Activated CD4-positive, alpha-beta T cell treated with anti-CD3 and anti-CD28 coated beads for 36 hours (primary cell): ENCODE measurements at places on chromosomes 1 and 21.

GRCh38 chr1:180614730-180615129 is 17.1 kb upstream of the XPR1 start:
- DNase-seq: no peak

- DNase-seq: peak; percentile 81
These were observed at the start of gene MPC2 for GRCh38 chr1:167936930-167937708. Gene MPC2 (minus strand): TSS chr1:167937072. CDS start chr1:167935841, 1,231 bp downstream.

DNA sequence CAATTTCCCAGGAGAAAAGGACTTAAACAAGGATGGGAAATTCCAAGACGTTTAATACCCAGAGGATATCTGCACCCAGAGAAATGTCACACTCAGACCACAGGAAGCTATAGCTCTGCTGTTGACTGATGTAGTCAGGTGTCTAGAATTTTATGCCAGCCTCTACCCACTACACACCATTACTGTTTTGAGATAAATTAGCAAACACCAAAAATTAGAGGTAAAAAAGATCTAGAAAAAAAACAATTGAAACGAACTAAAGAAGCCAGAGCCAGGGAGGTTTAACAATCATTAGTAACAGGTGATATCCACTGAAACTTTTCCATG is 519.9 kb downstream of the SMYD3 start:
- no peak for DNase-seq

GRCh38 chr1:12171206-12172041 is 4.6 kb downstream of the TNFRSF1B start:
- peak; percentile 62 for DNase-seq

- DNase-seq: no peak
These were observed 39.8 kb upstream of the TNR start for GRCh38 chr1:175783126-175783722.

- DNase-seq: no peak
These were observed 286.0 kb downstream of the ADGRL2 start for GRCh38 chr1:82086739-82087138.

DNA sequence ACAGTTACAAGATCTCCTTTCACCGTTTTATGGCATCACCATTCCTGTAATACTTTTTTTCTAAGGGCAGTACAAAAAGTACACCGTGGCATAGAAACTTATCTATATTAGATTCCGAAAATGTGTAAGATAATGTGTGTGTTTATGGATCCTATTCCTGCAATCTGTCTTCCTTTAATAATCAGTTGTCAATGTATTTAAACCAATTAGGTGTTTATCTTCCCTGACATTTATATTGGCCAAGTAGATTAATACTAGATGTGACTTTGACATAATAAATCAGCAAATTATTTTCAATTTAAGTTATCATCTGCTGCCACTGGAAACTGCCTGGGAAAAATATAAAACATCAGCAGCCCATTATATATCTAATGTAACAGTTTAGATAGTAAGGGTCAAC is 770.3 kb upstream of the ADGRL2 start:
- DNase-seq: no peak

DNA sequence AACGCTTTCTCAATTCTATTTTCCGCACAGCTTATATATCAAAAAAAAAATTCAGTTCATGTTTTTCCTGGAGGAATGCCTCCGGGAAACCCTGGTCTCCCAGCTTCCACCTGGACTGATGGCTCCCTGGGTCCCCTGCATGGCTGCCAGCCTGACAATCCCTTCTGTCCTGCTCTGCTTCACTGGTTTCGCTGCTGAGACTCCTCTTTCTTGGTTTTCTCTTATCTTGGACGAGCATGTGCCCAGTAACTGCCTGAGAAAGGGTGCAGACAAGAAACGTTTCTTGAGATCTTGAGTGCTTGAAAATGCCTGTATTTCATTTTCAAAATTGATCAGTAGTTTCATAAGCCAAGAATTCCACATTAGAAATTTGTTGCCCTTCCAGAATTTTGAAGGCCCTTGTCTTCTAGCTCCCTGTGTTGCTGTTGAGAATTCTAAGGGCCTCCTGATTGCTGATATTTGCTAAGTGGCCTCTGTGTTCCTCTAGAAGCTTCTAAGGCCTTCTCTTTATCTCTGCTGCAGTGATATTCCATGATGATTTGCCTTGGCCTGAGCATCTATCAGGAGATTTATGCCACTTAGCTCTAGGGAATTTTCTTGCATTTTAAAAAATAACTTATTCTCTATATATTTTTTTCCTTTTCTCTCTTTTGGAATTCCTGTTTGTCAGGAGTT is 44.7 kb downstream of the ETS2 start:
- no peak for DNase-seq

DNA sequence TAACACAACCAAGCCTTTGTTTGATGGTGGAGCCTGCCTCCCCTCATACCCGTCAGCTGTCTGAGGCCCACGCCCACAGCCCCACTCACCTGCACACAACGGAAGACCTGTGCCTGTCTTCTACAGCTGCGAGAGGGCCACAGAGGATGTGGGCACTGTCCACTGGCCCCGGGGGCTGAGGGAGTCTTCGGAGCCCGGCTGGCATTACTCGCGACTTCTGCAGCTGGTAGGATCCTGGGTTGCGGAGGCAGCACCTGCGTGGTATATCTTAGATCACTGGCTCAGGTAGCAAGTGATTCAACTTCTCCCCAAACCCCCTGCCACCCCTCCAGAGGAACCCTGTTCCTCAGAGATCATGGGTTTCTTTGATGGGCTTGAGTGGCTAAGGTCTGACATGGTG is 109.9 kb downstream of the EDEM3 start:
- DNase-seq: no peak

- no peak for DNase-seq
These were observed 6.3 kb upstream of the ZC3H12A start for GRCh38 chr1:37468037-37468436.

DNA sequence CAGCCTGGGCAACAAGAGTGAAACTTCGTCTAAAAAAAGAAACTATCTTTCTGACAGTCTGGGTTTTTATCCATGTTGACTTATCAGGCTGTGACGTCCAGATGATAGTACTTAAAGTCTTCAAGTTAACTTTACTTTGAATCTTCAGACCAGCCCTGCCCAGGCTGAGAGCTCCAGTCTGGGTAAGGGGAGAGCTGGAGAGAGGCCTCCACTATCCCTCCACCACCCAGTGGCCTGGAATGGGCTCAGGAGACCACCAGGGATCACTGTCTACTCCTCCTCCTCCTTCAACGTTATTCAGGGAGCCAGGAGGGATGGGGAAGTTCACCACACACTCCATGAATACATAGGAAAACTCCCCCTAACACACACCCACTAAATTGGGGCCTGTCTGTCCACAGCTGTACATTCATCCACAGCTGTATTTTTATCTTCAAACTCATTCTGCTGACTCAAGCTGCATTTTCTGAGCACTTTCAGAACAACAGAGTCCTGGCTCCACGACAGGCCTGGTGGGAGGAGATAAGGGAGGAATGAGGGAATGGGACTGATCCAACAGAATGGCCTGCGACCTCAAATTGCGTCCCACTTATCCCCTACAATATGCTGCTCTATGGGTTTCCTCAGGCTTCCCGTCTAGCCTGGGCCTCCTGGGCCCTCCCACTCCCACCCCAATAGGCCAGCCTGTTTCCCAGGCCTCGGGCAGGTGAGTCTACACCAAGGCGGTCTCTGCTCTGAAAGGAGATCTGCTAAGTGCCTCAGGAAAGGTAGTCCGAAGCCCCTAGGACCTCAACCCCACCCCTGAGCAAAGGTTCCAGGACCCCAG is 1.8 kb downstream of the SLC45A3 start:
- DNase-seq: no peak

DNA sequence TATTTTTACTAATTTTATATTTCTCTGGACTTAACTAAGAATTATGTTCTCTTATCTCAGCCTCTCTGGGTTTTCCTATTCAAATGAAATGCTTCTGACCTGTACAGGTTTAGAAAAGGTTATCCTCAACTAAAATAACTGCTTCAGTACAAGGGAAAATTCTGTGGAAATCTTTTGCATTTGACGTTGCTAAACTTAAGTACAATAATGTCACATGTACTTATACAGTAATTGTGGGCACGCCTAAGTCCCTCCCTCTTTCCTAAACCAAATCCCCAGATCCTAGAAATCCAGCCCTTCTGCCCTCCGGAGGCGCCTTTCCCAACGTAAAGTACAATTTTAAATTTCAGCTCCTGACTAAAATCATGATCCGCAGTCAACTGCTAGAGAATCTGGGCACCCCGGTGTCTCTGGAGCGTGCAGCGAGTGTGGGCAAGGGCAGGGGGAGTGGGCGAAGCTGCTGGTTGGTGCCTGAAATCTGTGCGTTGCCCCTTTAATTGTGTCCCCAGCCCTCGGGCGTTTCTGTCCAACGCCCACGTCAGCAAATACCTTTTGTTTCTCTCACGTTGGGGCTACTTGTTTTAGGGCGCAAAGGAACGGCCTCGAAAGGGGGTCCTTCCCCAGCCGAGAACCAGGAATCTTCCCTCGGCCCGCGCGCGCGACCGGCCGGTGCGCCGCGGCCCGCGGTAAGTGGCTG is at the start of gene ZBTB8A:
Gene ZBTB8A, plus strand, starts transcription at position 541 of the 697 bp plus-strand sequence. CDS start 53,505 bp downstream, outside the sequence.
- peak; percentile 42 for DNase-seq

DNA sequence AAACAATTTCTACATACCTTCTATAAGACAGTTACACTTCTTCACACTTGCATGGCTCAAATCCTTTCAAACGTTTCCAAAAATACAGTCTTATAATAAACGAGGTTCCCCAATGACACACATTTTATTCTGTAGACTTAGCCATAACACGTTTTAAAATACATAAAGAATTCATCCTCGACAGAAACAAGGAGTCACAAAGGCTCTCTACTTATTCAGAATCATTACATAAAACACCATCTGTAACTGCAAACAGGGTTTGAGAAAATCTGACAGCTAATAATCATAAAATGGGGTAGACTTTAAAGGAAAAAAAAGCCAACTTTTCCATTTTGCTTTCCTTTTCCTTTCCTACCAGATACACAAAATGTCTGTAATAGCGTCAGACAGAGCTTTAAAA is 1.8 kb downstream of the PIK3R3 start:
- no peak for DNase-seq

GRCh38 chr1:244843148-244843978 is 7.9 kb downstream of the COX20 start:
- DNase-seq: no peak
